RPMI7951 (cell line): ENCODE measurements at places on chromosomes 5 and 9. TPM values are rescaled to one million over a fixed set of nuclear protein-coding genes. Genes with fewer than 3 reads are reported as not detected.

The CCDC171 gene
- 0.48 and 0.68 TPM in 2 replicates for total RNA-seq

GRCh38 chr9:28650327-28650726 lies 1077.0 kb upstream of the C9orf72 start:
- no peak for DNase-seq

The MAMDC2 gene
- total RNA-seq, result not detected in 2 replicates

DNA sequence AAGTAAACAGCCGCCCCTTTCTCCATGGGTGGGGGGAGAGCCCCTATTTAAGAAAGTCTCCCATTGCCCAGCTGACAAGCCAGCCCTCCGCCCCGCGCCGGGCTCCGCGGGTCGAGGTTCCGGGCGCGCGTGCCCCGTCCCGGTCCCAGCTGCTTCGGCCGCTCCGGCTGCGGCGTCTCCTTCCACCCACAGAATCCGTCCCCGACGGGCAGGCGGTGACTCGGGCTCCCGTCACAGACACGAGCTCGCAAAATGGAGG lies 223 bp downstream of the NR3C1 start:
- DNase-seq, result no peak

DNA sequence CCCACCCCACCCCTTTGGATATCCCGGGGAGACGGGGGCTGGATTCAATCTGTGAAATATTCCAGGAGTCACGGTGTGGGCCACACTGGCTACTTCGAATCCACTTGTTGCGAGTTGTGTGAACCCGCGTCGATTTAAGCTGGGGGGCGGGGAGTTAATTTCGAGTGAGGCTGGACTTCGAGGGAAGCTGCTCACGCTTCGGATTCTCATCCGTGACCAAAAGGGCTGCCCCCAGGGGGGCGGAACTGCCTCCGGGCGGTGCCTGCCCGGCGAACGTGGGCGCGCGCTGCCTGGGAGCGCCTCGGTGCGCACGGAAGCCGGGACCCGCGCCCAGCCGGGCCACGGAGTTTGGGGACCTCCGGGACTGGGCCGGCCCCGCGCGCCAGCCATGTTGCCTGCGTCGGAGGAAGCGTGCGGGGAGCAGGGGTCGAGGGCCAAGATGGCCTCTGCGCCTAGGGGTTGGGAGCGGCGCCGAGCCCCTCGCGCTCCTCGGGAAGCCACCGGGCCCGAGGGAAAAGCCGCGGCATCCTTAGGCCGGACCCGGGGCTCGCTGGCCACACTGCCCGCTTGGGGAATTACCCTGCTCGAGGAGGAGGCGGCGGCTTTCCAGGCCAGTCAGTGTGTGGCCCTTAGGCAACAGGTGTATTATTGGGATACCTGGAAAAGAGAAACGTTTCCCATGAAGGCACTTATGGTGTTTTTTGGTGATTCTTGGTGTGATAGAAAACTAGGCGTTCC lies 975 bp downstream of the OCLN start:
- no peak for DNase-seq

- no peak for DNase-seq
Measured at GRCh38 chr5:77262697-77263096, 52.2 kb downstream of the PDE8B start.

The RASGEF1C gene
- 0.24 and 2.0 TPM in 2 replicates for total RNA-seq

The ZDHHC21 gene
- 2.7 and 4.1 TPM in 2 replicates for total RNA-seq

The C5orf58 gene
- 0.68 TPM in 1 of 2 replicates, not detected in the other for total RNA-seq

- DNase-seq, result no peak
Measured at GRCh38 chr9:118281772-118282171, 577.6 kb downstream of the TLR4 start.

- DNase-seq, result no peak
Measured at GRCh38 chr9:27362447-27363210, 65.7 kb upstream of the EQTN start.

- DNase-seq, result no peak
Measured at GRCh38 chr5:133232011-133232410, 180.2 kb downstream of the HSPA4 start.
